ENCODE measurements at places on chromosomes 5 and 9.

GRCh38 chr5:61344187-61344944 lies 12.3 kb downstream of the ZSWIM6 start:
- no peak for DNase-seq

- no peak for DNase-seq
Observed at GRCh38 chr9:1284727-1285126, 234.6 kb downstream of the DMRT2 start.

DNA sequence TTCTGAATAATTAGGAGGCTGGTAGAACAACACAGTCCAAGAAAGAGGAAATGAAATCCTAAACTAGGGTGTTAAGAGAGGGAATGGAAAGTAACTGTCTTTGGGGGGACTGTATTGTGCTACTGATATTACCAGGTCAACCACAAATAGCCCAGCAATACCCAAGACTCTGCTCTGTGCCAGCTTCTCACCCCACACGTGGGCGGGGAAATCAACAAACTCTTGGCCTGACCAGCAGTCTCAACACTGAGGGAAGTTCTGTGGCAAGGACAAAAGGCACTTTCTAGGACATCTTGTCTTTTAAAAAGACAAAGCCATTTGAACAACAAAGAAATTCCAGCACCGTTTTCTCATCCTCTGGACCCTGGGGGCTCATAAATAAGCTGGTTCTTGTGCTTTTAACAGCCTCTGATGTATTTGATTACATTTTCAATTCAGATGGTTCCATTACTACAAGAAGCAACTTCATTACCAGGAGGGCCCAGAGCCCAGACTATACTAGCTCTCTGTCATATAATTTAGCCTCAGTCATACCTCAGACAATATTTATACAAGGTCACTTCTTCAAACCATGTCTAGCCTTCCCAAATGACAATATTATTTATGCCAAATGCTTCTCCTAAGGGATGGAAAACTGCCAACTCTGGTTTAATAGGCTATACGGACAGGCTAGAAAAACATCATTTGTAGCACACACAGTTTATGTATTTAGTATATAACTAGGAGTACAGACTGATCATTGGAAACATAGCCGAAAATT lies 297.8 kb downstream of the CWC27 start:
- peak; percentile 36 for DNase-seq

- DNase-seq, result no peak
Observed at GRCh38 chr5:66821688-66822429, 225.7 kb downstream of the MAST4 start.

DNA sequence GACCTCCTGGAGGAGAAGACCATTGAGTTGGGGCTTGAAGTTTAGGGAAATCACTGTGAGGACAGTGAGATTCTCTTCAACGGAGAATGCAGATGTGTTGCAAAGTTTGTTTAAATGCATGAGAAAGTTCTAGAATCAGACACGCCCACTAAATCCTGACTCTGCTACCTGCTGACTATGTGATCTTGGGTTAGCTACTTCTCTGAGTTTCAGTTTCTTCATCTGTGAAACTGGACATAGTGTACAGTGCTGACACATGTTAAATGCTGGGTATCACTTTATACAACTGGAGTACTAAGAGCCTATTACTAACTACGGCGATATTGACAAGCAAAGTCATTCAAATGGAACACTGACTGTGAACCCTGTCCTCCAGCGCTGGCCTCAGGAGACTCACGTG lies 255.5 kb downstream of the HSPA4 start:
- no peak for DNase-seq

- no peak for DNase-seq
Observed at GRCh38 chr5:100827481-100827889, 75.6 kb downstream of the ST8SIA4 start.

DNA sequence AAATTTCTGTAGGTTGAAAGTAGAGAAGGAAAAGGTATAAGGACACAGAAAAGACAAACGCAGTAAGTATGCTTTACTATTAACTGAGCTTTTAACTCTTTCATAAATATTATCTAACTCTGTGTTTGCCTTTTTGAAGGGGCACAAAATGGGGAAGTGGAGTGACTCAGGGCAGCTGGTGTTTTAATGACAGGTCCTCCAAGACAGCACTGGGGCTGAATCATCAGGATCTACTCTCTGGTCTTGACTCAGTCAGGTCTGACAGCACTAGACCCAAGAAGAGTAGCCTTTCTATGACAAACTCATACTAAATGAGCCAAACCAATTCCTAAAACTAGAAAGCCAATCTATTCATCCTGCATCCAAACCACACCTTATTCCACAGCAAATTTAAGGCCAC lies 102.2 kb downstream of the APTX start:
- no peak for DNase-seq

GRCh38 chr5:17005107-17005828 lies 69.2 kb upstream of the MYO10 start:
- no peak for DNase-seq

DNA sequence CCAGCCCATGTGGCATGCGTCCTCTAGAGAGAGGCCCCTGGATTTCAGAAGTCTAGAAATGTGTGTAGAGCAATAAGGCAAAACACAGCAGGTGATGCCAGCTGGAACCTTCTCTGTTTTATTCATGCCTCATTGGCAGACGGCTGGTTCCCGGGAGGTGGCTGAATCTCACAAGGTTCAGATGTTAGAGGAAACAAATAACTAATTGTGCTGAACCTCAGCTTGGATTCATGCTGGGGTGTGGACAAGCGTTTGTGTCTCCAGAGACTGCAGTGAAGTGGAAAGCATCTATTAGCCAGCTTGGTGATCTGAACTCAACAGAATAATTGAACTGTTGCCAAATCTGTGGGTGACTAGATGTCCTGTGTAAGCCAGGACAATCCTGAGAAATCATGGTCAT lies 131.1 kb upstream of the NR4A3 start:
- no peak for DNase-seq

DNA sequence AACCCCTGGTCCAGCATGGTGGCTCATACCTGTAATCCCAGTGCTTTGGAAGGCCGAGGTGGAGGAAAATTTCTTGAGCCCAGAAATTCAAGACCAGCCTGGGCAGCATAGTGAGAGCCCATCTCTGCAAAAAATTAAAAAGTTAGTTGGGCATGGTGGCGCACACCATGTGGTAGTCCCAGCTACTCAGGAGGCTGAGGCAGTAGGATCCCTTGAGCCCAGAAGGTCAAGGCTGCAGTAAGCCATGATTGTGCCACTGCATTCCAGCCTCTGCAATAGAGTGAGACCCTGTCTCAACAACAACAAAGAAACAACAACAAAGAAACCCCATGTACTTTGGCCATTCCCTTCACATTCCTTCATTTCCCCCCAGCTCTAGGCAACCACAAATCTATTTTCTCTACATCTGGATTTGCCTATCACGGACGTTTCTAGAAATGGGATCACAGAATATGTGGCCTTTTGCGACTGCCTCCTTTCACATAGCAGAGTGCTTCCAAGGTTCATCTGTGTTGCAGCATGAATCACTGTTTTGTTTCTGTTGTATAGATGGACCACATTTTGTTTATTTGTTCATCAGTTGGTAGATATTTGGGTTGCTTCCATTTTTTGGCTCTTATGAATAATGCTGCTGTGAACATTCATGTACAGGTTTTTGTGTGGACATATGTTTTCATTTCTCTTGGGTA lies 17.9 kb downstream of the MIGA2 start:
- no peak for DNase-seq

- no peak for DNase-seq
Observed at GRCh38 chr9:1676771-1677170, 338.4 kb upstream of the SMARCA2 start.

DNA sequence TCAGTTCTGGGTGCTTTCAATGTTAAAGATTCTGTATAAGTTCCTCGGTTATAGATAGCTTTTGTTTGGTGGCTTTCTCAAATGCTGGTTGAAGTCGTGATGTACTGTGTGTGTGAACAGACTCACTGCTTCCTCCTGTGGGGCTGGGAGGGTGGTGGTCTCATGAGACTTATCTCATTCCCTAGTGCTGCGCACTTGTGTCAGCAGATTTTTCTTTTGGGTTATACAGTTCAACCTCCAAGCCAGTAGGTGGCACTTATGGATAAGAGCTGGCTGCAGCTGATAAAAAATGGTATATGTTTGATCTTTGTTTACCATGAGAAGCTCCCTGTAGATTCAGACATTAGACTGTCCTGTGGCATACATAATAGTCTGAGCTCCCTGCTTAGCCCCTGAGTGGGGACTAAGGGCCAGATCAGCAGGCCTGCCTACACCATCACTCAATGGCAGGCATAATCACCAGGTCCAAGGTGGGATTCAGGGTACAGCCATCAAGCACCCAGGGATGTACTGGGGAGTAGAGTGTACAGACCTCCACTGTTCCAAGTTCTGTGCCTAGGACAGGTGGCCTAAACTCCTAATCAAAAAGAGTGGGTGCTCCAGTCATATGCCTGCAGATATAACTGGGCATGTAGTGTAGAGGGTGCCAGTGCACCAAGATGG lies 174.2 kb downstream of the OXCT1 start:
- DNase-seq, result peak; percentile 8

GRCh38 chr5:54332720-54333119 lies 22.3 kb upstream of the ARL15 start:
- no peak for DNase-seq

DNA sequence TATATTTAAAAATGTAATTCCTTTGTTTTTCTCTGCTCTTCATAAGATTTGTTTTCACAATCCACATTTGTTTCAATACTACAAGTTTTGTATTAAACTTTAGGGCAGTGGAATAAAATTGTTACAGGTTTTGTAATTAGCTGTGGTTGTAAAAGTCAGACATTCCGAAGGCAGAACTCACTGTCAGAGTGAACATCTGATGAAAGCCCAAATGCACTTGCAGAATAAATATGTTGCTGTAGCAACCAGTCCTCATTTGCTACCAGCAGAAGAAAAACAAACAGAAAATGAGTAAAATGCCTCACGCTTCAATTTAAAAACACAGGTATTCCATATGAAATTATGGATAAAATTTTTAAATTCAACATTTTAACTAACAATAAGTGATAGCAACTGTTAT lies 740.1 kb upstream of the FAM174A start:
- DNase-seq, result no peak

DNA sequence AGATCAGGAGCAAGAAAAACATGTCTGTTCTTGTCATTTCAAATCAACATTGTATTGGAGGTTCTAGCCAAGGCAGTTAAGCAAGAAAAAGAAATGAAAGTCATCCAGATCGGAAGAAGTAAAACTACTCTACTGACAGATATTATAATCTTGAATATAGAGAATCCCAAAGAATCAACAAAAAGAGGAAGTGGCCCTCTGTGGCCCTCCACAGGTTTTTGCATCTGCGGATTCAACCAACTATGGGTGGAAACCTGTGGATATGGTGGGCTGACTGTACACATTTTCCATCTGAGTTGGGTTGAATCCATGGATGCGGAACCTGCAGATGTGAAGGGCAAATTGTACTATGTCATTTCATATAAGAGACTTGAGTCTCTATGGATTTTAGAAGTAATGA lies 35.1 kb downstream of the GAS1 start:
- DNase-seq, result no peak

DNA sequence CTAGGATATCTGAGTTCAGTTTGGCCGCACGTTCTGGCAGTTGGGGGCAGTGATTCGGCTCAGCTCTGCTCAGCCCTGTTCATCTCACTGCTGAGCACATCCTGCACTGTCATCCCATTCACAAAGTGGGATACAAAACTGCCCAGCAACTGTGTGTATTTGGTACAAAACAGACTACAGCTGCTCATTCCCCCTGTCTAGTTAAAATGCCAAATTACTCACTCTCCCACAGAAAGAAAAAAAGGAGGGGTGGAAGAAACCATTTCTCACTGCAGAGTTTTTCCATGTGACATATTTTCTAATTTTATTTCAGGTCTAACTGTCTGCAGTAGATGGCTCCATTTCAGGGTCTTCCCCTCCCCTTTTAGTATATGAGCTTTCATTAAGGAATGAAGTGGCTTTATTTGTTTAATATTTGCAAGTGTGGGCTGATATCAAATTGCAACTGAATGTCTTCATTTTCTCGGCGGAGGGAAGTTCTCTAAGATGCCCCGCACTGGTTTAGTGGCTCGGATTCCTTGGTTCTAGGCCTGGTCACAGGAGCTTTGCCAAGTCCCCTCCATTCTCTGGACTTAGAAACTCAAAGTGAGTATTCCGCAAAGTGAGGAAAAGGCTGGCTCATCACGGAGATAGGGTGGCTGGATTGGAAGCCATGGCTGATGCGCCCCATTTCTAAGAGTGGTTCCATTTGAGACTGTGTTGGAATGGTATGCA lies 14.7 kb downstream of the COL15A1 start:
- DNase-seq, result no peak

GRCh38 chr9:16039218-16039987 lies 486.6 kb downstream of the CCDC171 start:
- DNase-seq, result no peak

GRCh38 chr5:64074533-64074932 lies 91.1 kb upstream of the RNF180 start:
- peak; percentile 43 for DNase-seq

DNA sequence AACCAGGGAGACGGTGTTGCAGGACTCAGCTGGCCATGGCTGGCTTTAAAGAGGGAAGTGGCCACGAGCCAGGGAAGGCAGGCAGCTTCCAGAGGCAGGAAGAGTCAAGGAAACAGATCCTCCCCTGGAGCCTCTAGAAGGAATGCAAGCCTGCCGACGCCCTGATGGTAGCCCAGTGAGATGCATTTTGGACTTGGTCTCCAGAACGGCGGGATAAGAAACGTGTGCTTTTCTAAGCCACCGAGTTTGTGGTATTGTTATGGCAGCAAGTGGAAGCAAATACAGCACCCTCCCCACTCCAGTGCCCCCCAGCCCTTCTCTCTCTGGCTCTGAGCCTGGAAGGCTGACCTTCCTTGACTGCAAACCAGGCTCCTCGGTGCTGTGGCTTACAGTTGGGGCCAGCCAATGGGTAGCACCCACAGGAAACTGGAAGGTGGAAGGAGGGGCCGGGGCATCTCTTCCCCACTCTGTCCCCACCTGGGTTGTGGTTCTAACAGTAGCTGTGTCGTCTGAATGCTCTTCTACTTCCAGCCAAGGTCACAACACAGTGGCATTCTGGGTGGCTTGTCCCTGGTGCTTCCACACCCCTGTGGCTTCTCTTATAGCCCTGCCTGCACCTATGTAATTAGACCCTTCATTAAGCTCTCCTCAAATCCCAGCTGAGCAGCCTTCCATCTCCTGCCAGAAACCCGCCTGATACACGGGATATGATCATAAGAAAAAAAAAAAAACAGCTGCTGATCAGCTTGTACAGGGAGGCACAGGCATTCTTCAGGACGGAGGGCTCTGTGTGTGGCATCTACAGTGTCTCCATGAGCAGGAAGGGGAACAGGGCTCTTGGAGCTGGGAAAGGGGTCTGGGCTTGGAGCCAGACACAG lies 29.9 kb upstream of the UNC5A start:
- no peak for DNase-seq

GRCh38 chr9:80867731-80868130 lies 821.6 kb downstream of the TLE1 start:
- DNase-seq, result no peak

GRCh38 chr5:63958654-63959053 lies 3.6 kb downstream of the HTR1A start:
- no peak for DNase-seq

- DNase-seq, result no peak
Observed at GRCh38 chr5:172786736-172787462, 15.9 kb upstream of the DUSP1 start.

GRCh38 chr5:177445052-177445916 lies 1.3 kb upstream of the PRR7 start:
- DNase-seq, result peak; percentile 61

Data from GM20000 (cell line).